ENCODE measurements at places on chromosomes 12 and 14. TPM values are rescaled to one million over a fixed set of nuclear protein-coding genes. Genes with fewer than 3 reads are reported as not detected.

The PIK3C2G gene
- total RNA-seq, result not detected

The SPRYD3 gene
- 27.2 TPM for total RNA-seq

GRCh38 chr12:122088179-122088810 is 9.7 kb downstream of the MLXIP start:
- H3K27me3 ChIP-seq, result no peaks in the 10 kb centered on the region
- peaks cover 75% of the 10 kb centered on the region for H3K4me1 ChIP-seq
- H3K4me3 ChIP-seq, result no peak overlapping the region
- H3K27ac ChIP-seq, result peak overlapping the region; percentile 35

DNA sequence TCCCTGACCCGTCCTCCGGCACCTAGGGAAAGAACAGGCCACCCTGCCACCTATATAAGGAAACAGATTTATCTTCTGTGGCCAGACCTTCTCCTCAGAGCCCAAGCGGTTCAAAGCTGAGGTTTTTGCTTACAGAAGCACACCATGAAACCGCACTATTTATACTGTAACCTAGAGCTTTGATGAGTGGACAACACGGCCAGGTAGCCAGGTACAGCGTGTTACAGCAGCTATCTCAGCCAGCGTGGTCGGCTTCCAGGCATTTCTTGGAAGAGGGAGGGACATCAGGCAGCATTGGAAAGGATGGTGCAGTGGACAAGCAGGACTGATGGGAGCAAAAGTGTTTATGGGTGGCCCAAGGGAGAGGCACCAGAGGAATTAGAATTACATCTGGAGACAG is 34.4 kb downstream of the TTC7B start:
- DNase-seq, result no peak
- H3K36me3 ChIP-seq, result no peaks in the 10 kb centered on the region
- no peak overlapping the region for H3K27ac ChIP-seq
- H3K4me1 ChIP-seq, result no peaks in the 10 kb centered on the region
- H3K4me3 ChIP-seq, result no peak overlapping the region
- H3K27me3 ChIP-seq, result no peaks in the 10 kb centered on the region

The CPNE6 gene
- total RNA-seq, result 0.10 TPM

DNA sequence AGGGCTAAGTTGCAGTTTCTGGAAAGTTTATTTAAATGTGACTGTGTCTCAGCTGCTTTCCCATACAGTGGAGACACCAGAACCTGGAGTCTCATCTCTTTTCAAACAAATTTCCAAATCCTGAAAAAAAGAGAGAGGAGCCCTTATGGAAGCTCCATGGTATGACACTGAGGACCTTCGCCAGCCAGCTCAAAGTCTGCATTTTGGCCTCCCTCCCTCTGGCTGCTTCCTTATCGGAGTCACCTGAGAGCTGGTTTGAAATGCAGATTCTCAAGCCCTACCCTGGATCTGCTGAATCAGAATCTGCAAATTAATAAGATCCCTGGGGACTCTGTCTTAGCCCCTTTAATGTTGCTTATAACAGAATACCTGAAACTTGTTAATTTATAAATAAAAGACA is 21.7 kb upstream of the JDP2 start:
- H3K4me1 ChIP-seq, result peaks cover 5% of the 10 kb centered on the region
- H3K27me3 ChIP-seq, result peaks cover 5% of the 10 kb centered on the region
- DNase-seq, result no peak
- H3K36me3 ChIP-seq, result no peaks in the 10 kb centered on the region
- no peak overlapping the region for H3K27ac ChIP-seq

DNA sequence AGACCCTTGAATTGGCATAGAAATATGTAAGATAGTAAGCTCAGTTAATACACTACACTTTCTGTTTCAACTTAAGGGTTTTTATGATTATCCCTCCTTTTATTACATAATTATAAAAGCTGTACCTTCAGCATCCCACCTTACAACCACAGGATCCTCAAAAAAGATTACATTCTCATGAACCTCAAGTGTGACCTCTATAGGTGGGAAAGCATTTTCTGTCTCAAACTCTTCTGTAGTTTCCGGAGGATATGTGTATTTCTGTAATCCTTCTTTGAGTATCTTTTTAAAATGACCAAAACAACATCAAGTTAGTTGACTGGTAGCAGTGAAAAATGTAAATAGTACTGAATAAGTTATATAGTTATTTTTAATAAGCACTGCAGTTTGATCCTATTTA is 75.9 kb downstream of the DNAI7 start:
- H3K27me3 ChIP-seq, result no peaks in the 10 kb centered on the region
- no peak overlapping the region for H3K27ac ChIP-seq
- DNase-seq, result no peak
- no peaks in the 10 kb centered on the region for H3K36me3 ChIP-seq

GRCh38 chr12:92065018-92065499 is 80.6 kb downstream of the BTG1 start:
- peaks cover 4% of the 10 kb centered on the region for H3K36me3 ChIP-seq
- H3K4me3 ChIP-seq, result no peak overlapping the region
- H3K27me3 ChIP-seq, result no peaks in the 10 kb centered on the region
- H3K4me1 ChIP-seq, result peaks cover 16% of the 10 kb centered on the region

GRCh38 chr12:20212658-20213555 is 155.4 kb upstream of the PDE3A start:
- H3K27me3 ChIP-seq, result no peaks in the 10 kb centered on the region
- H3K27ac ChIP-seq, result no peak overlapping the region
- DNase-seq, result no peak
- no peaks in the 10 kb centered on the region for H3K36me3 ChIP-seq
- H3K4me3 ChIP-seq, result no peak overlapping the region

- H3K36me3 ChIP-seq, result no peaks in the 10 kb centered on the region
- no peak overlapping the region for H3K27ac ChIP-seq
- H3K27me3 ChIP-seq, result no peaks in the 10 kb centered on the region
- H3K4me3 ChIP-seq, result no peak overlapping the region
- H3K4me1 ChIP-seq, result no peaks in the 10 kb centered on the region
These were observed 23.7 kb upstream of the SERPINA6 start for GRCh38 chr14:94346841-94347240.
